ENCODE measurements at places on chromosomes 1 and 21. TPM values are rescaled to one million over a fixed set of nuclear protein-coding genes. Genes with fewer than 3 reads are reported as not detected.

The LCE1A gene
- not detected for total RNA-seq

The GPR3 gene
- 4.1 TPM for total RNA-seq

The ILDR2 gene
- 5.9 TPM for total RNA-seq

The CHI3L1 gene
- not detected for total RNA-seq

The FUBP1 gene
- total RNA-seq: 239 TPM

The TNNI3K gene
- not detected for total RNA-seq

The HOOK1 gene
- total RNA-seq: 4.6 TPM

The PARP1 gene
- total RNA-seq: 238 TPM

The VSIG8 gene
- not detected for total RNA-seq

The HRNR gene
- not detected for total RNA-seq

The TSPEAR gene
- not detected for total RNA-seq

The HES5 gene
- 0.21 TPM for total RNA-seq

The C1orf94 gene
- not detected for total RNA-seq

The DPH5 gene
- total RNA-seq: 67.9 TPM

The ARHGEF16 gene
- 0.21 TPM for total RNA-seq

The SLFNL1 gene
- 0.06 TPM for total RNA-seq

The SERPINC1 gene
- 0.31 TPM for total RNA-seq

The ADORA3 gene
- not detected for total RNA-seq

The CNTN2 gene
- total RNA-seq: not detected

The NR1I3 gene
- not detected for total RNA-seq

The ATP13A2 gene
- total RNA-seq: 46.9 TPM

The ANKRD65 gene
- total RNA-seq: not detected

The KCNN3 gene
- total RNA-seq: 0.10 TPM

The TP73 gene
- 0.84 TPM for total RNA-seq

The TTC39A gene
- total RNA-seq: 0.21 TPM

The SAMD13 gene
- 0.80 TPM for total RNA-seq

The SLC35E2B gene
- total RNA-seq: 24.5 TPM

The GJA9 gene
- total RNA-seq: not detected

The XCL2 gene
- 491 TPM for total RNA-seq

The TPM3 gene
- 796 TPM for total RNA-seq

The EPS8L3 gene
- total RNA-seq: not detected

The C4BPB gene
- total RNA-seq: not detected

The S100A7A gene
- not detected for total RNA-seq

The TCEANC2 gene
- 9.1 TPM for total RNA-seq

The TTC34 gene
- 1.0 TPM for total RNA-seq

The PIGV gene
- total RNA-seq: 27.3 TPM

The C1orf35 gene
- 25.7 TPM for total RNA-seq

The ATP1A4 gene
- total RNA-seq: not detected

The PTAFR gene
- 0.32 TPM for total RNA-seq

The FCAMR gene
- total RNA-seq: not detected

The KDF1 gene
- total RNA-seq: not detected

The PTPRU gene
- total RNA-seq: 0.34 TPM

The AHDC1 gene
- total RNA-seq: 11.2 TPM

The CELA3B gene
- not detected for total RNA-seq

The OR6P1 gene
- total RNA-seq: not detected

The SYTL1 gene
- 16.0 TPM for total RNA-seq

The VWA5B1 gene
- total RNA-seq: not detected

The ZMPSTE24 gene
- 49.4 TPM for total RNA-seq

The PLEKHG5 gene
- 2.1 TPM for total RNA-seq

The LDLRAP1 gene
- total RNA-seq: 5.7 TPM

The CYP4Z1 gene
- total RNA-seq: not detected

The UMODL1 gene
- not detected for total RNA-seq

The TTC13 gene
- total RNA-seq: 19.4 TPM

The TOMM40L gene
- total RNA-seq: 23.7 TPM

All from activated CD8-positive, alpha-beta memory T cell treated with anti-CD3 and anti-CD28 coated beads for 36 hours (primary cell).